NCI-H1105 (cell line): ENCODE measurements at places on chromosomes 7 and 10.
A peak's percentile ranks its signal among the peaks of the same experiment; 100 is the strongest.

DNA sequence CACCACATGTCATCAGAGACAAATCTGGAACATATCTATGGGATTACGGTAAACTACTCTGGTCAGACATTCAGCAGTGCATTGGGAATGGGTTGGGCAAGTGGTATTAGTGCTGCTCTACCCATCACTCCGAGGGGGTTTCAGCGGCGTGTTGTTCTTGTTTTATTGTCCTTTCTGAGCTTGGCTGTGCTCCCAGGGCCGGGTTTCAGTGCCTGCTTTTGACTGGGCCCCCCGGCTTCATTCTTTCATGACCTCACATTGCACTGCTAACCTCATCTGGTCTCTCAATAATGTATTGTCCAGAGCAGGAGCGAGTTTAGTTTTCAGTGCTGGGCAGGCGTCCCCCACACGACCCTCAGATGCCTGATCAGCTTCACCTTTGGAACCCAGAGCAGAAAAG, 364.6 kb downstream of the PAXIP1 start:
- no peak for DNase-seq

GRCh38 chr7:85023066-85023712, 163.7 kb downstream of the SEMA3D start:
- no peak for DNase-seq

DNA sequence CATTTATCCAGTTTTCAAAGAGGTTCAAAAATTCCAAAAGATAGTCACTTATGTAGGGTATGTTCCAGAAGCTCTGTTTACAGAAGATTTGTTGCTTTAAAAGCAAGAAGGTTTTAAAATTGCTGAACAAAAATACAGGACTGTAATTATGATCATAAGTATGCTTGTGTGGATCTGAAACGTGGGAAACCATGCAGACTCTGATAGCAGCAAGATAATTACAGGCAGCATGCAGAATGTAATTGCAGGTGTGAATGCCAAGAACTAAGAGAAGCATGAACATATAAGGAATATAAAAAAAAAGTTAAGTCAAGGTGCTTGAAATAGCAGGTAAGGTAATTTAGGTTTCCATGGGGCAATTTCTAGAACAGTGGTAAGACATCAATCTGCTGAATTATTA, 405.7 kb downstream of the ARL4A start:
- peak; percentile 78 for DNase-seq

GRCh38 chr10:129756912-129757901, 206.9 kb downstream of the EBF3 start:
- DNase-seq, result peak; percentile 41

DNA sequence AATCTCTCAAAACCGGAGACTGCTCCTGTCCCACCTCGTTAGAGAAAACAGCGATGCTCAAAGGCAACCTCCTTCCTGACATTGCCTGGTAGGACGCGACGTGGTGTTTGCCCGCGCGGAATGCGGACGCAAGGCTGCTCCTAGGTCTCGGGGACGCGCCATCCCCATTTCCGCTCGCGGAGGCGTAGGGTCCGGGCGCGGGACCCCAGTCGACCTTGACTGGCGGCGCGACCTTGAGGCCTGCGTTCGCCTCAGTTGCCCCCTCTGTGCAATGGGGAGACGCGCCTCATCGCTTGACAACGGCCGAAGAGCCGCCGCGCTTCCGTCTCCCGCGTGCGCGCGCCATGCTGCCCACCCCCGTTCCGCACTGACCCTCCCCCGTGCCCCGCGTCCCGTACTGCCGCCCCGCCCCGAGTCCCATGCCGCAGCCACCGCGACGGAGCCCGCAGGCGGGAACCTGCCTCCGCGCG, 412 bp upstream of the PPIA start:
- peak; percentile 68 for DNase-seq

- DNase-seq, result no peak
Observed at GRCh38 chr10:111865550-111865949, 318.0 kb downstream of the GPAM start.

DNA sequence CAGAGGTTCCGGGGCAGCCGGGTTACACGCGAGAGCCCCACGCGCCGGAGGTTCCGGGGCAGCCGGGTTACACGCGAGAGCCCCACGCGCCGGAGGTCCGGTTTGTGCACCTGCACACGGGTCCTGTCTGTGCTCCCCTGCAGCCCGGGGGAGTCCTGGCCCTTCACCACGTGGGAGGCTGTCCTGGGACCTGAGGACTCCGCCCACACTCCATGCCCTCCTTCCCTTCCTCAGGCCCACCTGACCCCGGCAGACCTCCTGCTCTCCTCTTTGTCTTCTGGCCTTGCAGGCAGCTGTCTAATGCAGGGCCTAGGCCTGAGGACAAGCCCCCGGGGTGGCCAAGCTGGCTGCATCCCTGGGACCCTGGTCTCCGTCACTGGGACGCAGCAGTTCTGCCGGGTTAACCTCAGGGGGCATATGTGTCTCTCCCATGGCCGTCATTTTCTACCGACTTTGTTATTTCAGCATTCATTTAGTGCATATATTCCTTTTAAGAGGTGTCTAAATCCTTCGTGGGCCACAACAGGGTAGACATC, 374.6 kb downstream of the DNAJB6 start:
- DNase-seq, result no peak

GRCh38 chr10:63972949-63973827, 452.0 kb downstream of the REEP3 start:
- no peak for DNase-seq

- DNase-seq, result peak; percentile 57
Observed at GRCh38 chr7:120272701-120273475, at the start of gene KCND2. Gene KCND2 (plus strand): TSS chr7:120273175.

- DNase-seq, result no peak
Observed at GRCh38 chr10:74381291-74381853, 230.4 kb downstream of the ADK start.

DNA sequence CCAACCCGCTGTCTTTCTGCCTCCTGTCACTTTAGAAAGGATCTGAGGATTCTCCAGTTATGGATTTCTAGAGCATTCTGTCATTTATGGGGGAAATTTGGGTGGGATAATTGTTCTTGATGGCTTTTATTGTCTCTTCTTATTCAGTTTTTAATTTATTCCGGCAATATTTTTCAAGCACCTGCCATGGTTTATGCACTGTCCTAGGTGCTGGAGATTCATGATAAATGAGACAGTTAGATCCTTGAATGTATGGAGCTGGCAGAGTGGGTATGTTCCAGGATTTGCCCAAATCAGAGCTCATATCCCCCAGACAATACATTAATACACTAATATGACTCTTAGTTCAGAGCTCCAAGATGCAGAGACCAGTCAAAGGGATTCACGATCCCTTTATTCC, 146.8 kb upstream of the PRKCQ start:
- DNase-seq, result no peak

- no peak for DNase-seq
Observed at GRCh38 chr7:69651101-69651590, 52.9 kb downstream of the AUTS2 start.

- DNase-seq, result no peak
Observed at GRCh38 chr10:366186-366585, 230.9 kb downstream of the ZMYND11 start.

DNA sequence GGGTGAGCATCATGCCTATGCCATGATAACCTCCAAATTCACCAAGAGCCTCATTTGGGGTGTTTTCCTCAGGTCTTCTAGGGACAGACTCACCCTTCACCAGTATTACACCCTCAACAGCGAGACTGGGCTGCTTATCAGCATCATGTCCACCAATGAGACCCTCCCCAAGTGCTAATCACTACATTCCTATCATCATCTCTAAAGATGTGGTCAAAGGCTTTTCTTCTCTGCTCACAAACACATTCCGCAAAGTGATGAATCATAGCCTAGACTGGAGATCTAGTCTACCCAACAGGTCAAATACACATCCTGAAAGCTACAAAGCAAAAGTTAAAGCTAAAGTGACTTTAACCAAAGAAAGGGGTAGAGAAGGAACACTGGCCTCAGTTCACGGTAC, 75.3 kb upstream of the C7orf33 start:
- no peak for DNase-seq

DNA sequence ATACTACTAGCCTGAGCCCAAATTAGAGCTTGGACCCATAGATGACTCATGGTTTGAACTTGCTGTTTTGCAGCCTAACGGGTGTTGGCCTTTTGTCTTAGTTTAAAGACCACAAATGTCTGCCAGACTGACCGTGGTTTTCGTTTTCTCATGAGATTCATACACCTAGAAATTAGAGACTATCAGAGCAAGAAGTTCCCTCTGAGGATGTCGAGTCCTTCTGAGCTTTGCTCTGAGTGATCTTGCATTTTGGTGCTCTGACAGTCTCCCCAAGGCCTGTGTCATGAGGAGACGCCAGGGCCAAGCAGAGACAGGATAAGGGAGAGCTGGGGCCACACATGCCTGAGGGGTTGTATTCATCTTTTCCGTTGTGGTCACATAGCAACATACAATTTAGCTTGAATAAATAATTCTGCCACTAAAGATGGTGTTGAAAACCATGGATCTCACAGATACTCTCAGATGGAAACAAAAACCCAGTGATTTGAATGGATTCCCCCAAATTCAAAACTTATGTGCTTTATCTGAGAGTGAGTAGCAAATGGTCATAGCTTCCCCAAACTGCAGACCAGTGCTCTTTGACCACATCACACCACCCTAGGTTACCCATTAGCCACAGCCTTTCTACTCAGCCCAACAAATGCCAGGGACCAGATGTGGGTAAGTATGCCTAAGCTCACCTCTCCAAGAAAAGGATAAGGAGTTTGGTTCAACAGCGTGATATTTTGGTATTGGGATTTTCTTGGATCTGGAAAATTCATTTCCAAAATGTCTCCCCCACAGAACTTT, 762.0 kb upstream of the IGFBP3 start:
- no peak for DNase-seq

DNA sequence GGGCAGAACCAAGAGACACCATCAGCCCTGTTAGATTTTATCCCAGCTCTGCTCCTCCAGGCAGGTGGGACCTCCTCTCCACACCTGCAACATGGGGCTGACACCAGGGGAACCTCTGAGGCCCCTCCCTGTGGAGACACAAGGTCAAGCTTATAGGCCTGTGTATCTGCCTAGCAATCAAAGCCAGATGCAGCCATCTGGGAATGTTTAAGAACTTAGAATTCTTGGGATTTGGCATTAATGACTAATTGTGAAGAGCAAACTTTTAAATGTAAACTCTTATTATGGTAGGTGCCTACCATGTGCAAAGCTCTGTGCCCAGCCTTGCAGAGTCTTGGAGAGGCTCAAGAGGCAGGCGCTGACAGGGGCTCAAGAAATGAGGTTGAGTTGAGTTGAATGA, 52.1 kb downstream of the TBATA start:
- no peak for DNase-seq

GRCh38 chr10:75435291-75435690, 3.9 kb downstream of the LRMDA start:
- DNase-seq, result no peak

DNA sequence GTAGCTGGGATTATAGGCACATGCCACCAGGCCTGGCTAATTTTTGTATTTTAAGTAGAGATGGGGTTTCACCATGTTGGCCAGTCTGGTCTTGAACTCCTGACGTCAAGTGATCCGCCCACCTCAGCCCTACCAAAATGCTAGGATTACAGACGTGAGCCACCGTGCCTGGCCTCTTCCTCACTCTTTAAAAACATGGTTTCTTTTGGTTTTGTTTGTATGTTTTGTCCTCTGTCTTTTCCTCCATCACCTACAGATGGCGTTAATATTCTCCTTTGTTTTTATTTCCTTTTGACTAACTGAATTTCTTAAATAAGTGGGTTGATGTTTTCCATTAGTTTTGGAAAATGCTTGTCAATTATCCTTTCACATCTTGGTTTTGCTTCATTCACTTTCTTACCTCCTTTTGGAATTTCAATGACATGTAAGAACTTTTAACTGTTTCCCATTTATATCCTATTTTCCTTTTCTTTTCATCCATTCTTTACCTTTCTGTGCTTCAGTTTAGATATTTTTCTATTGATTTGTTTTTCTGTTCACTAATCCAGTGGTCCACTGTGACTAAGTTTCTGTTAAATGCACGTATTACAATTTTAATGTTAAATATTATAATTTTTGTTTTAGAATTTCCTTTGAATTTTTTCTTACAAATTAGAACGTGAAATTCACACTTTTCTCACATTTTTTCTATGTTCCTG, 104.1 kb downstream of the ZNF467 start:
- DNase-seq, result no peak

DNA sequence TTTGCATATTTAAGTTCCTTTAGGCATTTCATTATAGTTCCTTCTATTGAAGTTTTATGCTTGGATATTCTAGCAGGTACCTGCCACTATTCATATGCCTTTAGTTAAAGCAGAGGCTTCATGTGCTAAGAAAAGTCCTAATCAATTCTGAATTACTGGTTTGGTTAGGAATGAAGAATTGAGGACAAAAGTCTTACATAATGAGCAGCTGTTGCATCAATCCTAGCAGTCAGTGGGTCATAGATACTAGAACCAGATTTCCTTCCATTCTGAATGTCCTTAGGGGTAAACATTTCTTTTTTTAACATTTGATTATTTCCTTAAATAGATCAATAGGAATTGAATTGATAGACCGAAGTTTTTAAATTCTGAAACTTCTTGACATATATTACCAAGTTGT, 59.2 kb downstream of the CDK13 start:
- no peak for DNase-seq
